EL (cell line): ENCODE measurements at places on chromosomes 5 and 9.

DNA sequence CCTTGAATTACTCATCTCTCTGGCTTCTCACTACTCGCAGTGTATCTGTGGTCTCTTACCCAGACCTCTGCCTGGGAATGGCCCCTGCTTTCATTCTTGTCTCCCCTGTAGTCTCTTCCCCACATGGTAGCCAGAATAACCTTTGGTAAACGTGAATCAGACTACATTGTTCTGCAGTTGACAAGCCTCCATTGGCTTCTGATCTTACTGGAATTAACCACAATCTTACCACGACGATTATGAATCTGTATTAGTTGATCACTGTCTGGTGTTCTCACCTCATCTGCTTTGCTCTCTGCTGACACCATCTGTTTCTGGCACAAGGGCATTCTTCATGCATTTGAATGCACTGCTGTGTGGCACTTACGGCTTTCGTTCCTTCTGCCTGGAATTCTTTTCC, 781.2 kb downstream of the MTRR start:
- DNase-seq = peak; percentile 29

DNA sequence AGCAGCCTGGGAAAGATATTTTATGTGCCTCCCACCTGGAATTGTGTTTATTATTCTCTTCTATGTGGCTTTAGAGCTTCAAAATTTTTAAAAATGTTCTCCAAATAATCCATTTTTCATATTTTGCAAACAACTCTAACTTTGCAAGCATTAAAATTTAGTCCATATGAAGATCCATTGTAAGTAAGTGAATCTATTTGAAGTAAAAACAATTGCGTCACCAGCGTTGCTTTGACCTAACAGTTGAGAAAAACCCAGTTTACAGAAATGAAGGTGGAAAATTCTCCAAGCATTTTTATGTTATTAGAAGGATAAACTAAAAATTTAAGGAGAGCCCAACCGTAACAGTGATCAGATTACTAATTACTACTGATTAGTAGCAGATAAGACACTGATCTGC, 38.9 kb upstream of the TLX3 start:
- DNase-seq = no peak

- DNase-seq = peak; percentile 69
These were observed 851 bp downstream of the NACC2 start for GRCh38 chr9:136093995-136094881.

GRCh38 chr9:131050831-131051230, 41.9 kb downstream of the LAMC3 start:
- DNase-seq = no peak

DNA sequence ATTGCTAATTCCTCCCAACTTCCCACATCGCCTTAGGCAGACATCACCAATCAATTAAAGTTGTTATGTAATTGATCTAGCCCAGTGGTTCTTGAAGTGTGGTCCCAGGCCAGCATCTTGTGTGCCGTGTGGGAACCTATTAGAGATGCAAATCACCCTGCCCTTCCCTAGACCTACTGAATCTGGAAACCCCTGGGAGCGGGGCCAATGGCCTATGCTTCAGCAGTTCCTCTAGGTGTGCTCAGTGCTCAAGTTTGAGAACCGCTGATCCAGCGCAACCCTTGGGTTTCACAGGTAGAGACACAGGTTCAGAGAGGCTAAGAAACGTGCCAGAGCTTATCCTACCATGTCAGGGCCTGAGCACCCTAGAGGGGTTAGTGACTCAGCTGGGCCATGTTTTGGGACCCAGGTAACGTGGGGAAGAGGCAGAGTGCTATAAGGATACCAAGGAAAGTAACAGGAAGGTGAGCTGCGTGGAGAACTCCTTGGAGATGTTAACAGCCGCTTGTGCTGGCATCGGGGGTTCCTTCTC, 4.4 kb downstream of the SLC34A1 start:
- DNase-seq = no peak
